Bronchial epithelial cell (primary cell): ENCODE measurements at places on chromosomes 6 and 20. TPM values are rescaled to one million over a fixed set of nuclear protein-coding genes. Genes with fewer than 3 reads are reported as not detected.

RRAGD gene
- total RNA-seq: 3.4 and 5.5 TPM in 2 replicates

SPAG4 gene
- 6.1 and 9.9 TPM in 2 replicates for total RNA-seq

- DNase-seq: no peak
Observed at GRCh38 chr6:13362412-13362811, 34.1 kb upstream of the TBC1D7 start.

- no peak for DNase-seq
Observed at GRCh38 chr20:38920411-38920810, 5.8 kb upstream of the FAM83D start.

DNA sequence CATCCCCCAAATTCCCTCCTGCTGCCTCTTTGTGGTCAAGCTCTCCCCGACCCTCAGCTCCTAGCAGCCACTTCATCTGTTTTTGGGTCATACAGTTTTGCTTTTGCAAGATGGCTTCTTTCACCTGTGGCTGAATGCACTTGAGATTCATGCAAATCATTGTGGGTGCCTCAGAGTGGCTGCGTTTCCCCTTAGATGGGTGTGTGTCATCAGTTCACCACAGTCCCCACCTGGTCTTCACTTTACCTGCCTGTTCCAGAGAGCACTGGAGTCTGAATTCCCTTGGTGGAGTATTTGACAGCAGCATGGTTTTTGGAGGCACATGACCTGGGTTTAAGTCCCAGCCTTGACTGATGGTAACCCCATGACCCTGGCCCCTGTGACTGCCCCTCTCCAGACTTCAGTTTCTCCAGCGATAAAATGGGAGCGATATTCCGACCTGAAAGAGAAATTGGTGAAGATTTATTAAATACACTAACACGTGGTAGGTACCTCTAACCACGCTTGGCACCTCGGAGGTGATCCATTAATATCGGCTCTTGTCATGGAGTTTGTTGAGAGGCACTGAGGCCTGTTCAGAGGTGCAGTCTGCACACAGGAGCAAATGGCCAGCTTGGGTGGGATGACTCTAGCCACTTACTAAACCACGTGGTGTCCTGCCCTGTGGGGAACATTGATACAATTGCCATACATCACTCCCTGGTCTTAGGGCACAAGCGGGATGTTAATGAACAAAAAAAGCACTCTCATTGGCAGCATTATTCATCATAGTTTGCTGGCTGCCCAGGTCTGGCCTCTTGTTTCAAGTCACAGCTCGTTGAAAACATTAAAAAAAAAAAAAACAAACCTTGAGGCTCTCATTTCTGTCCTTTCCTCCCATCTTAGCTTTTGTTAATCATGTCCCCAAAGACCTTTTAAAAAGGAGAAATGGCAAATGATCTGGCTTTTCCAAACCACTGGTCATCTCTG lies 167.2 kb upstream of the KCNG1 start:
- DNase-seq: peak; percentile 71

DNA sequence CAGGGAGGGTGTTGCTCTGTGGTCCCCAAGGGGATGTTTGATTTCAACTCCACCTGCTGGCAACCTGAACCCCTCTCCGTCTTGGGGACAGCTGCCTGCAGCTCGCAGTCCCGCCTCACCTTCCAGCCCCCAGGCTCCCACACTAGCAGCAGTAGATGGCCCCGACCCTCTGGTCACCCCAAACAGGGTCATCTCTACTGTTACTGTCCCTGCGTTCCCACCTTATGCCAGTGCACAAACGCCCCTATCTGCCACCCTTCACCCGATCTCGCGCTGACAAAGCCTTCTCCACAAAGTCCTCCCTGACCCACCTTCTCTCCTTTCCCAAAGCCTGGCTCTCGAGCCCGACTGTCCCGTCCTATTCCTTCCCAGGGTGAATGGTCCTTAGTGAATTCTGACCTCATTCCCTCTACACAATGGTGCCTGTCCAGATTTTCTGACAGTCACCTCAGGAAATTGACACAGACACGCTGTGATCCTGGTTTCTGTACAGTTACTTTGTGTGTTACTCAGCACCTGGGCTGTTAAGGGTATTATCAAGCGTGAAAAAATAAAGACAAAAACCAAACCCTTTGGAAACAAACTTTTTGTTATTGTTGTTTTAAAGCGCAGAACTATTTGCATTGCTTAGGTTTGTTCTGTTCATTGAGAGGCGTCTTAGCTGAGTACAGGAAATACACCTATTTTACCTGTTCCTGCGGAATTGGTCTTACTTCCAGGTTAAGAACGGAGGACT lies 728 bp downstream of the FUT9 start:
- DNase-seq: no peak

DNA sequence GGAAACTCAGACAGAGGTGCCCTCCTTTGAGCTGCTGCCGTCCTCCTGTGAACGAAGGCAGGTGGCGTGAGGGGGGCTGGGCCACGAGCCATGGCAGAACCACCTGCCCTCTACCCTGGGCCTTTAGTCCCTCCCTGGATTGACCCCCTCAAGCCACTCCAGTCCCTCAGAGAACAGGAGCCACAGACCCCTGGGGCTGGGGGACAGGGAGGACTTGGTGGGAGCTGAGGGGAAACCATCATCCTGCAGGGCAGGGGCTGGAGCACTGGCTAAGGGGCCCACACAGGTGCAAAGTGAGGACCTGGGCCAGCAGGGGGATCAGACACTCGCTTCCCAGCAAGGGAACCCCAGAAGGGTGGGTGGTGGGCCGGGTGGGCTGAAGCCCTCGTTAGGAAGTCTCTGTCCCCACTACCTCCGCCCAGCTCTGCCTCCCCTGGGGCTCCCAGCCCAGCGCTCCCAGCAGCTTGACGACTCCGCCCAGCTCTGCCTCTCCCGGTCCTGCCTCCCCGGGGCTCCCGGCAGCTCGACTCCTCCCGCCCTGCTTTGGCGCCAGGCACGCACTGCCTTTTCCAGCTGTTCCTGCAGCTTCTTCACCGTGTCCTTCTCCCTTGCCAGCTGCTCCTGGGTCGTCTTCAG lies 44.4 kb downstream of the DSTN start:
- no peak for DNase-seq

GRCh38 chr6:32076321-32076809 lies 32.8 kb downstream of the TNXB start:
- peak; percentile 79 for DNase-seq

DNA sequence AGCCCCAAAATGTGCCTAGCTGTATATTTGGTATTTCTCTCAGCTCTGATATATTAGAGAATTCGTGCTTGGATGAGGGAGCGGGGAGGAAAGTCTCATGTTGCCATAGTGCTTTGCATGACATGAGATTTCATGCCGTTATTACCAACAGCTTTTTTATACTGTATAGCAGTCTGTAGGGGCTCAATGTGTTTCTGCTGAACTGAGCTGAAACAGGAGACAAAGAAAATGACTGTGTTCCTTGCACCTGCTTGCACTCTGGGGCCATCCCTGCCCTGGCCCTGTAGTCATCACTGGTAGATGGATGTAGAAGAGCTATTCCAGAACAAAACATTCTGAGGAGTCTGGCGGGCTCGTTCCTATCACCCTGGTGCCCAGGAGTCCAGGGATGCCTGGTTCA lies 128.0 kb upstream of the SASH1 start:
- DNase-seq: no peak
